GM20000 (cell line): ENCODE measurements at places on chromosomes 12 and 14.

GRCh38 chr14:95493976-95494375, 22.5 kb downstream of the SYNE3 start:
- DNase-seq: no peak

DNA sequence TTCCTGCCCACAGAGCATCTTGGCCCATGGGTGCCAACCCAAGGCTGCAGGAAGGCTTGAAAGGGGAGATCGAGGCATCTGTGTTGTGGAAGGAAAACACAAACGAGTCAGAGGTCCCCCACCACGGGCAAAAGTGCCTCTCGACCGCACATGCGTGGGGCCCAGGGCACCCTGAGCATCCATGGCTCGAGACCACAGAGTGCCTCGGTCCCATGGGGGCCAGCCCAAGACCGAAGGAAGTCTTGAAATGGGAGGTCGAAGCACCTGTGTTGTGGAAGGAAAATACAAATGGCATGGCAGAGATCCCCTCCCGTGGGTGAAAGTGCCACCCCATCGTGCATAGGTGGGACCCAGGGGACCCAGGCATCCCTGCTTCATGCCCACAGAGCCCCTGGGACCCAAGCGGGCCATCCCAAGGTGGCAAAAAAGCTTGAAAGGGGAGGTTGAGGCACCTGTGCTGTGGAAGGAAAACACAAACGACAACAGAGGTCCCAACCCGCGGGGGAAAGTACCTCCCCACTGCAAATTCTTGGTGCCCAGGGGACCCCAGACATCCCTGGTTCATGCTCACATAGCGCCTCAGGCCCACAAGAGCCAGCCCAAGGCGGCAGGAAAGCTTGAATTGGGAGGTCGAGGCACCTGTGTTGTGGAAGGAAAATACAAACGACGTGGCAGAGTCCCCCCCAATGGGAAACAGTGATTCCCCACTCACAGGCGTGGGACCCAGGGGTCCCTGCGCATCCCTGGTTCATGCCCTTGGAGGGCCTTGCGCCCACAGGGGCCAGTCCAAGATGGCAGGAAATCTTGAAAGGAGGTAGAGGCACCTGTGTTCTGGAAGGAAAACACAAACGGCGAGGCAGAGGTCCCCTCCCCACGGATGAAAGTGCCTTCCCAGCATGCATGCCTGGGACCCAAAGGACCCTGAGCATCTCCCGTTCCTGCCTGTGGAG, 373.0 kb downstream of the ALG10 start:
- no peak for DNase-seq

- no peak for DNase-seq
Measured at GRCh38 chr14:35220027-35220676, 72.0 kb upstream of the PSMA6 start.

DNA sequence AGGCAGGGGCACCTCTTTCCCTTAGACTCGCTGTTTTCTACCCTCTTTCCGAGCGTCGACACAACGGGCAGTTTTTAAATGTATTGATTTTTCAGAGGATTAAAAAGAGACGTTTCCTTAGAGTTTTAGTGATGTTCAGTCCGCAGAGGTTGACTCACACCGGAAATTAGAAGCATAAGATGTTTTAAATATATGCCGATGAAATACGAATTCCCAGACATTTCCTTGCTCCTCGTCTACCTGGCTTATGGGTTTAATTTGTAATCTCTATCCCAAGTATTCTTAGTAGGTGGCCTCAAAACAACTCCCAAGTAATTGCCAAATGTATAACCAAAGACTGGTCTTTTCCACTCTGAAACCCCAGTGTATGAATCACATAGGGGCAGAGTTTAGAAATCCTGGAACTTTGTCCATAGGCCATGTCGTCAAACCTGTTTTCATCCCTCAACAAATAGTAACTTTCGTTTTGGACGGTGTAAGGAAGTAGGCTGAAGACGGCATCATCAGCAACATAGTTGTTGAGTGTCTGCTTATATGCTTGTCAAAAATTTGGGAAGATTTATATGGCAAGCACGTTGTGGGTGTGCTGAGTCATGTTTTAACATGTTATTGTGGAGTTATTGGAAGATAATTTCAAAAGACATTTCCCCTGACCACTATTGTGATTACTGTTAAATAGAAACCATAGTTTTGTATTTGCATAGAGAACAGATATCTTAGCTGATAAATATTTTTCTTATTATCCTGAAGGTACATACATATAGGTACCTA, 824 bp downstream of the TBK1 start:
- DNase-seq: peak; percentile 25
